CD4-positive, alpha-beta T cell treated with Interleukin-6 at 100 ng/mL for 8 hours (primary cell): ENCODE measurements at places on chromosomes 6 and 20.

DNA sequence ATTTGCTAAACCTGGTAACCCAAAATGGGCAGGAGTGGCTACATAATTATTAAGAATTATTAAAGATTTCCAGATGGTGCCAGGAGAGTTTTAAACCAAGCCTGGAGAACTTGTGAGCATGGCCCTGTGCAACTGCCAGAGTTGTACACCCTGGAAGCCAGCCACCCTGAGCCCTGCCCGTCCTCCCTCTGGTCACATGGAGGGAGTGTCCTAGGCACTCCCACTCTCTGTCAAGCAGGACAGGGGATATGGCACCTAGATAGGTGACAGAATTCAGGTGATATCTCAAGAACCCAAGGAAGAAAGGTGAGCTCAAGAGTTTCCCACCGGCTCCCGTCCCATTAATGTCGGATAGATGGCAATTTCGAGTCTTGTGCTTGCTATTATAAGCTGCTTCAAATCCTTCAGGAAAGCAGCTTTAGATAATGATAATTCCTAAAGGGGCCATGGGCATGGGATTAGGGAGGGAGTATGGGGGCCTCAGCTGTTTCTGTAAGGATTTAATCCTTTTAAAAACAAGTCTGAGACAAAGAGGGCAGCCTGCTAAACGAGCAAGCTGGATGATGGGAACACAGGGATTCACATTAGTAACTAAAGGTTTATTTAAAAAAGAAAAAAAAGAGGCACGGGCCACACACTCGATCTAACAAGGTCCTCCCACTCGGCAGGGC is 169.1 kb downstream of the BMP7 start:
- DNase-seq: no peak

GRCh38 chr20:41260734-41261220 is 56.8 kb downstream of the ZHX3 start:
- no peak for DNase-seq

- no peak for DNase-seq
These were observed 86.4 kb downstream of the OLIG3 start for GRCh38 chr6:137407816-137408215.

DNA sequence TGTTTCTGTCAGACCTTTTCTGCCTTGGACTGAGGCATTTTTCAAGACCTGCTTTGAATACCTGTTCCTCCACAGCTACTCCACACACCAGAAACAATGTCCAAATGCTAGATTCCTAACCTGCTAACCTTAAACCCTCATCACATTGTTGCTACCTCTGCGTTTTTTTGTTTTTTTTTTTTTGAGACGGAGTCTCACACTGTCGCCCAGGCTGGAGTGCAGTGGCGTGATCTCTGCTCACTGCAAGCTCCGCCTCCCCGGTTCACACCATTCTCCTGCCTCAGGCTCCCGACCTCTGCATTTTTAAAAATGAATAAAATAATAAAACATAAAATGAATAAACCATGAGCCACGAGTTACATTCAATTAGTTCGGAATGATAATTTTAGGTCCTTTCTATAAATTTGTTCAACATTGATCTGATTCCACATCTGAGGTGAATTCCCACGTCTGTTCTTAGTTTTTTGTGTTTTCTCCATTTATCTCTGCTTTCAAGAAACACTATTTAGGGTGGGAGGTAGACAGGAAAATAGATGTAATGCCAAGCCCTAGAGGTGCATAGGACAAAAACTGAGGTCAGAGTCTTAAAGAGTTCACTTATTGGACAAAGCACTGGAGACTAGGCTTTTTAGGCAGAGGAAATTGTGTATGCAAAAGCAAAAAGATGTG is 1.3 kb downstream of the C6orf89 start:
- DNase-seq: no peak

GRCh38 chr6:169224185-169224695 is 29.4 kb downstream of the THBS2 start:
- DNase-seq: no peak

DNA sequence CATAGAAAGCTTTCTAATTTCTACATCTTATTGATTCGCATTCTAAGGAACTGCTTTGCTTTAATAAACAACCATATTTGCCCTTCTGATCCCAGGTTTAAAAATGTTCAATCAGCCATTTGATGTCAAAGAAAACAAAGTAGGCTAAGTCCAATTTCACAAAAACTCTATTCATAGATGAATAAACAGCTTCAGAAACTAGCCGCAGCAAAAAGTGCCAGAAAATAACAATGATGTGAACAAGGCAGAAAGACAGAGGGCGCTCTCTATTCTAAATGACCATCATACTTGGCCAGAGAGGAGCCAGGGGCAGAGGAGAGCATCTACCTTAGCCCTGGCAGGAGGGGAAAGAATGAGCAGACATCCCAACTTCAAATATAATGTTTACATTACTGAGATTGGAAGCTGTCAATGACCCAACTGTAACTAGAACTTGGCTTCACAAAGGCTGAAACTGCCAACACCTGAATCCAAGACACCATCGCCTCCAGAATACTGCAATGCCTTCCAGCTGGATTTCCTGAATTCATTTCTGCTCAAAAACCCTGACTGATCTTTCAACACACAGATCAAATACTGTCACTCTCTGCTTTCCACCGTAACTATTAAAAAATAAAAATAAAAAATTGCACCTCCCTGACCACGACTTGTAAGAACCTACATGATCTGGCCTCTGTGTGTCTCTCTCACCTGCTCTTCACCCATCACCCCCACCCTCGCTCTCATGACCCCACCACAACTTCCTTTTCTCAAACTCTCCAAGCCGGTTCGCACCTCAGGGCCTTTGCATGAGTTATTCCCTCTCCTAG is 9.5 kb downstream of the CNKSR3 start:
- DNase-seq: no peak

GRCh38 chr20:6126846-6127245 is 4.0 kb upstream of the FERMT1 start:
- DNase-seq: no peak

DNA sequence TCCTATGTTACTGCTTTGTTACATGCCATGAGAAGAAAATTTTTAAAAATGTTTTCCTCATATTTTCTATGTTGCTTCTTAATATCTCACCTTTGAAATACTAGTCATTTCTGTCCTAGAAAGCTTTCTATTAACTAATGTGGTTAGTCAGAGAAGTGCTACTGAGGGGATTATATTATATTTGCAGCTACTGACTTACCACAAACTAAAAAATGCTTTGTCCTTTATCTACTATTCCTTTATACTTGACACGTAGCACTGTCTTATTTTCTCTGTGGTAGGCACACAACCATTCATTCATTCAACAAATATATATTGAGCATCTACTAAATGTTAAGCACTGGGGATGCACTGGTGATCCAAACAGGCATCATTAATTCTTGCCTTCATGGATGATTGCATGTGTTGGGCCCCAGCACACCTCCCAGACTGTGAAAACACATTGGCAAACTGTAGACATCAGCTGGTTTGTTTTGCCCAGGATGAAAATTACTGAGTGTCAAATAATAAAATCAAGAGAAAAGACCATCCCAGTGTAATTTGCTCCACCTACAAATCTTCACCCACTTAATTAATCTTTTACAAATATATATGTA is 10.7 kb upstream of the MLIP start:
- DNase-seq: no peak

GRCh38 chr6:163955756-163956155 is 541.2 kb downstream of the QKI start:
- DNase-seq: no peak

DNA sequence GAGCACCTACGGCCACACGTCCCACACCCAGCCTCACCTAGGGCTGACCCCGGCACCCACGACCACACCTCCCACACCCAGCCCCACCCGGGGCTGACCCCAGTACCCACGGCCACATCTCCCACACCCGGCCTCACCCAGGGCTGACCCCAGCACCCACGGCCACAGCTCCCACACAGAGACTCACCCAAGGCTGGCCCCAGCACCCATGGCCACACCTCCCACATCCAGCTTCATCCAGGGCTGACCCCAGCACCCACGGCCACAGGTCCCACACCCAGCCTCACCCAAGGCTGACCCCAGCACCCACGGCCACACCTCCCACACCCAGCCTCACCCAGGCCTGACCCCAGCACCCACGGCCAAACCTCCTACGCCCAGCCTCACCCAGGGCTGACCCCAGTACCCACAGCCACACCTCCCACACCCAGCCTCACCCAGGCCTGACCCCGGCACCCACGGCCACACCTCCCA is 36.7 kb downstream of the NINL start:
- no peak for DNase-seq

GRCh38 chr20:40680161-40680959 is 8.7 kb downstream of the MAFB start:
- no peak for DNase-seq

- DNase-seq: no peak
These were observed 364.6 kb downstream of the PREX1 start for GRCh38 chr20:48463096-48463720.

- DNase-seq: peak; percentile 10
These were observed 20.2 kb upstream of the HLA-DOA start for GRCh38 chr6:33029328-33030184.

GRCh38 chr20:14866841-14867514 is 529.6 kb upstream of the FLRT3 start:
- no peak for DNase-seq

DNA sequence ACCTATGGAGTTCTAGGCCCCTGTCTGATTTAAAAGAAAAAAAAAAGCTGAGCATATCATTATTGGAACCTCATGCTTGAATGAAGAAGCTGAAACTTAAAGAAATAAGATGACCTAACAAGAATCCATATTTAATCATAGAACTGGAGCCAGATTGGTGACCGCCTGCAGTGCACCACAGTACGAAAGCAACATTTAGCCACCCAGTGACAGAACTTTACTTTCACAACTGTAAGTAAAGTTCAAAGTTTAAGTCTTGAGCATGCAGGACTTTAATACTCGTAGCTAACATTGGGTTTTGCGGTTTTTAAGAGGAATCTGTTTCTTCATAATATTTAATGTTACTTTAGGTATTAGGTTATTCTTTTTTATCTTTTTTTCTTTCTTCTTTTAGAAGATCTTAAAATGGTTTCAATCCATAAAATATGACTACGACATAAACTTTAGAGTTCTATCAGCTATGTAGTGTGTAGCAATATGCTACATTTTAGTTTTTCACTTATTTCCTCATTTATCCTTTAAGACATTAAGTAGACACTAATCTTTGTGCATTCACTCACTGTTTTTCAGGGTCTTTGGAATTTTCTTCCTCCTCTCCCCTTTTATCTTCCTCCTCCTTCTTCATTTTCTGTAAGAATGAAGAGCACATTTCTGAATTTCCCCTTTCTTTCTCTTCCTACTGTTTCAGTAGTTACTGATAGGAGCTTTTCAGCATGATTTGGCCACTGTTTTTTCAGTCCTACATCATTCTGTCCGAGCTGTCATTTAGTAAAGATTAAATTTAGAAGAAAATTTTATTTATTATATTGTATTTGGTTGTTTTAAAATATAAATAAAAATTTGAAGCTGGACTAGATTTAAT is 514.1 kb downstream of the GRIK2 start:
- no peak for DNase-seq

- peak; percentile 18 for DNase-seq
These were observed 11.9 kb downstream of the VSTM2L start for GRCh38 chr20:37914672-37915433.

DNA sequence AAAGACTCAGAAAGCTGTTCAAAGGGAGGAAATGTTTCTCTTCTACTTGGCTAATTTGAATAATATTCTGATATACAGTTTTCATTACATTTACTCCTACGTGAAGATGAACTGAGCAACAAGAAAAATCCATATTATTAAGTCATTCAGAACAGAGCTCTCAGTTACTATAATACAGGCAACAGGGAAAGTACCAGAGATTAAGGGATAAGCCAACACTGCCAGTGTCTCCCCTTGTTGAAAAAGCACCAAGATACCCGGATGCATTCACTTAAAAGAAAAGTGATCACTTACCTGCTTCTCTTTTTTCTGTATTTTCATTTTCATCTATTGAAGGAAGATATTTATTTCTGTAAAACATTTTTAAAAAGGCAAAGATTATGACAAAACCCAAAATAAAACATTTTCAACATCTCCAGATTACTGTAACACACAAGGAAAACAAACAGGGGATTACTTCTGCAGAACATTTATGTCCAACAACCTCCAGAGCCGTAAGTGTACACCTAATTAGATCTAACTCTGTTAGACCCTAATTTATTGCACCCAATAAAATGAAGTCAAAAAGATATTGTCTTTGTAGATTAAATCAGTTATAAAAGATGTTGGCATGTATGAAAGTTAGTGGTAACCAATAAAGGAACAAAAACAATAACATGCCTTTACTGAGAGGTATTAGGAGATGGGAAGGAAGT is 67.0 kb downstream of the CHD6 start:
- DNase-seq: no peak

- DNase-seq: no peak
These were observed 395.4 kb downstream of the TAF4 start for GRCh38 chr20:61670274-61670673.

DNA sequence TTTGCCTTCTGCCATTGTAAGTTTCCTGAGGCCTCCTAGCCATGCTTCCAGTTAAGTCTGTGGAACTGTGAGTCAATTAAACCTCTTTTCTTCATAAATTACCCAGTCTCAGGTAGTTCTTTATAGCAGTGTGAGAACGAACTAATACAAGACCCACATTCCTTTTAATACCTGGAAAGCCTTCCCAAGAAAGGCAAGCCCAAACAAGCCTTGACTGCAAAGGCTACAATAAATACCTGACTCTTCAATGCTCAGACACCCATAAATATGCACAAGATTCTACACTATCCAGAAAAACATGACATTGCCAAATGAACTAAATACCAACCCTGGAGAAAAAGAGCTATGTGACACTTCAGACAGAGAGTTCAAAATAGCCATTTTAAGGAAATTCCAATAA is 338.8 kb downstream of the HAO1 start:
- no peak for DNase-seq

DNA sequence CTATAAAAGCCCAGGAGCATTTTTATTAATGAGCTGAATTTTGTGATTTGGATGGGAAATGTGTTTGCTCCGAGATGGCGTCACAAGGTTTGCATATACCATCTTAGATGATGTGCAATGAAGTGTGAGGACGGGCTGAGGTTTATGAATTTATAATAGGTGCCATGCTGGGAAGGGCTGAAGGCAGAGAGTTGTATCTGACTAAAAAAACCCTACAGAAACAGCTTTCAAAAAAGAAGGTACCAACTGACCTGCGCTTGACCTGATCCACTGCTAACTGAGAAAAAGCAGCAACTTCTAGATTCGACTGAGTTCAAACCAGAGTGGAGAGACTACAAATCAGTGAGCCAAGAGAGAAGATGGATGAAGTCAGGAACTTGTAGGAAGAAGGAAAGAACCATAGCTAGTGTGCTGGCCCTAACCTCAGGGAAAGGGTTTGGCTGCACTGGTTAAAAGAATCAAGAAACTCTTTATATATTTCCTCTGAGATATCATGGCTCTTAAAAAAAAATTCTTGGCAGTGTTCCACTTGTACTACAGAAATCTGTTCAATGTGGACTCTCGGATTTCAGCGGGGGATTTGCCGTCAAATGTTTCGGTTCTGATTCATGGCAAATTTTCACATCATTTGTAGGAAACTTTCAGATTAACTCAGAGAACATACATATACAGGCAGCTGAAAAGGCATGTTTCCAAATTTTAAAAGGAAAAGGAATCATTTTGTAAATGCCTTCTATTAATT is 56.5 kb upstream of the HDGFL1 start:
- no peak for DNase-seq

- DNase-seq: no peak
These were observed 2.2 kb upstream of the ARID1B start for GRCh38 chr6:156774863-156775405.

GRCh38 chr6:140485740-140486449 is 1111.4 kb upstream of the CITED2 start:
- no peak for DNase-seq
